Glutamatergic neuron (in vitro differentiated cells): ENCODE measurements at places on chromosomes 5 and 9.

DNA sequence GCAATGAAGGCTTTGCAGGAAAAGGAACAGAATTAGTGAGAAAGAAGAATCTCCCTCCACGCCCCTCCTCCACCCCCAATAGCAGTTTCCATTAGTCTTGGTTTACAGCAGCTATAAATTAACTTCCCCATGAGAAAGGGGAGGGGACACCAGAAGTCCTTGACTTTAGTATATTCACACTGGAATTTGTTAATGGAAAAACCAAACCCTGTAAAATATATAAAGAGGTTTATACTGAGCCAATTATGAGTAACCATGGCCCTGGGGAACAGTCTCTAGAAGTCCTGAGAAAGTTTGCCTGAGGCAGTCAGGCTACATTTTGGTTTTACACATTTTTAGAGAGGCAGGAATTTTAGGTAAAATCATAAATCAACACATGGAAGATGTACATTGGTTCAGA lies 88.5 kb downstream of the ALDH1A1 start:
- DNase-seq, result no peak

DNA sequence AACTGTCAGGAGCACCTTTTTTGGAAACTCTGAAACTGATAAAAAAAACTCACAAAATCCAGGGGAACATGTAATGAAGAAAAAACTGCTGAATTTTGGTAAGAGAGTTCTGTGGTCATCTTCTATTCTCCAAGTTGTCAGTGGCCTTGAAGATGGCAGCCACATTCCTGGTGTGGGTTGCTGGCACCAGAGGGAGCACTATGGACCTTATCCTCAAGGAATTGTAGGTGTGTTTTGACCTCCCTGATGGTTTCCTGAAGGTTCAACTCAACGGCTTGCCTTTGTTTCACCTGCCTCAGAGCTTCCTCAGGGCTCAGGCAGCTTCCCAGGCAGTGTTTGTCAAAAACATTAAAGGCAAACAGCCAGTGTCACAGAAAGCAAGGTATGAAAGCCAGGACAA lies 2.2 kb upstream of the SLC38A9 start:
- no peak for DNase-seq

GRCh38 chr9:131584858-131585257 lies 39.5 kb downstream of the PRRT1B start:
- DNase-seq, result no peak

DNA sequence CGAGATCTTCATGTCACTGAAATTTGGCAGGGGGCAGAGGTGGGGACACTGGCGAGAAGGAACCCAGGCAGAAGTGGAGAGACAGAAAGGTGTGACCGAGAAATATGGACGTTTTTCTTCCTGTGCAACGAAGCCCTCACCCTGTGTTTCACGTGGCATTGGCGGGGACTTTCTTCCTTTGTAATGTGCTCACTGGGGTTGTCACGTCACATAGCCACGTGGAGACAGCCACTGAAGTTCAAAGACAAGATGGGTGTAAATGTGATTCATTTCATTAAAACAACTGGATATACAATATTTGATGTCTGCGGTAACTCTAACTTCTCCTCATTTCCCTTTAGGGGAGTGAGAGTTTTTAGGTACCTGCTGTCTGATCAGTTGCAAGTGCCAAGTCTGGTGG lies 225.7 kb downstream of the FSTL4 start:
- DNase-seq, result no peak

GRCh38 chr5:147645197-147645596 lies 135.3 kb upstream of the DPYSL3 start:
- no peak for DNase-seq

DNA sequence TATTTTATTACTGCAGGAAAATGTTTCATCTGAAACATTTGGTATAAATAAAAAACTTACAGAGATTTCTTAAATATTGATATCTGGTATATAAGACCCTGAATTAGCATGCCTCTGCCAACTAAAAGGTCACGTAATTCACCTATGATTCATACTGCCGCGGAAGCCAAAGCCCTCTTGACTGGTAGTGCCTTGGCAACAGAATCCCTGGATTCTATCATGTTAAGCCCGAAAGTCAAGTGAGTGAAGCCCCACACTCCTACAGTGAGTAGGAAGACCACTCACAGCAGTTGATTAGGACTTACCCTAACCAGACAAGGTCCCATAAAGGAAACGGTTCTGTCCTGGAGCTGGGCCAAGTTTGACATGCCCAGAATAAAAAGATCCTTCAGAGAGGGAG lies 175.6 kb upstream of the NREP start:
- no peak for DNase-seq

GRCh38 chr9:79395755-79396154 lies 176.0 kb upstream of the TLE4 start:
- DNase-seq, result no peak

GRCh38 chr5:4520559-4520958 lies 619.6 kb upstream of the ADAMTS16 start:
- DNase-seq, result no peak

DNA sequence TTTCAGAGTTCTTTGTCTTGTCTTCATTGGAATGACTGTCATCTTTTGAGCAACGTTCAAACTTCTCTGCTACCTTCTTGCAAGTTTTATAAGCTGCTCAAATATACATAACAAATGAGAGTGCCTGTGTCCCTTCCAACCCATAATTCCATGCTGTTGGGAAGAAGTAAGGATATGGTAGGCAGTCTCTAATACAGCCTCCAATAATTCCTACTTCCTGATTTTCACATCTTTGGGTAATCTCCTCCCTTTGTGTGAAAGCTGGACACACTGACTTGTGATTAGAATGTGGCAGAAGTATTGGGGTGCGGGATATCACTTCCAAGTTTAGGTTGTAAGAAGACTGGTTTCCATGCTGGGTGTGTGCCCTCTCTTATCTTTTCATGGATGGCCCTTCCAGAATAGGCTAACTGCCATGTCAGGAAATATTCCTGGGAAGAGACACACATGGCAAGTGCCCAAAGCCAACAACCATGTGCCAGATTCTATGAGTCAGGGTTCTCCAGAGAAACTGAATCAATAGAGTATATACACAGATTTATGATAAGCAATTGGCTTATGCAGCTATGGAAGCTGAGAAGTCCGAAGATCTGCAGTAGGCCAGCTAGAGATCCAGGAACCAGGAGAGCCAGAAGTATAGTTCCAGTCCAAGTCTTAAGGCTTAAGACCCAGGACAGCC lies 531.3 kb downstream of the NTRK2 start:
- DNase-seq, result no peak

DNA sequence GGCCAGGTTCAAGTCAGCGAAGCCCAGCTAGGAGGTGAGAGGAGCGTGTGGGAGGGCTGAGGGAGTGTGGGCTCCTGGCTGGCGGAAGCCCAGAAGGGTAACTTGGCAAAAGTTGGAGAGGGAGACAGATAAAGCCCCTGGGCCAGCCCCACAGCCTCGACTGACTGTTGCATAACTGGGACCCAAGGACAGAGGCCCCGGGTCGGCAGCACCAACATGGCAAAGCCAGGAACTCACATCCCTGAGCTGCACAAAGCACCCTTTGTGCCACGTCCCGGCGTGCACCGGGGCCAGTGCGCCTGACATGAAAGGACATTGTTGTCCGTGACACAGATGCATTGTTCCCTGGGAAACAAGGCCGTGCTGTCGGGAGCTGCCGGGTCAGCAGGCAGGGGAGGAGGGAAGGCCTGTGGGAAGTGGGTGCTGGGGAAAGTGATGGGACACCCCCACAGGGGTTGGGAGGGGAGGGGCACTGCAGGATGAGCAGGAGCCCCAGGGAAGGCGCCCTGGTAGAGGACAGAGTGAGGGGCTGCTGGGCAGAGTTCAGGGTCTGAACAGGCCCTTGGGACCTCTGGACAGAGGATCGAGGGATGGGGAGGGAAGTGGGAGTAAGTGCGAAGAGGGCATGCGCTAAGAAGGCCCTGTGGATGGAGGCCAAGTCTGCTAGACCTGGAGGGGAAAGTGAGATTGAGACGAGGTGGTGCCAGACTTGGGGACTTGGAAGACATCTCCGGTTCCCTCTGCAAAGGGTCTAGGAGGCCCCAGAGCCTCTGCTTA lies 13.0 kb upstream of the DPM2 start:
- no peak for DNase-seq

GRCh38 chr9:100669968-100670367 lies 92.1 kb downstream of the CAVIN4 start:
- no peak for DNase-seq

DNA sequence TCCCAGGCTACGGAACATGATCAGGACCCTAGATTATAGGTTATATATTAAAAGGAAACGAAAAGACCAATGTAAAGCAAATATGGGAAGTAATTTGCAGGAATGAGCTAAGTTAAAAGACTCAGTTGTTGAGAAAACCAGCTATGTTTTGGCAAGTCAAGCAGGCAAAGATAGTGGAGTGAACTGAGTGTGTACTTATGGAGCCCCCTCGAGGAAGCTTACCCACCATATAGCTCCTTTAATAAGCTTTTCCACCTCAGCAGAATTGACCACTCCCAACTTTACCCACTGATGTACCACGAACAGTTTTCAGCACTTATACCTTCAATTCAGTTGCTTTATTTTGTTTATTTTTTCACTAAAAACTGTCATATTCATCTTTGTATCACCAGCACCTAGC lies 57.3 kb upstream of the PJA2 start:
- DNase-seq, result no peak

- no peak for DNase-seq
Measured at GRCh38 chr5:72822944-72823343, 6.5 kb downstream of the TNPO1 start.

- no peak for DNase-seq
Measured at GRCh38 chr9:100498592-100498991, 25.6 kb downstream of the TMEFF1 start.

- DNase-seq, result no peak
Measured at GRCh38 chr5:79235261-79235633, 684 bp upstream of the JMY start.
